ENCODE measurements at places on chromosomes 6 and 20.
A peak's percentile ranks its signal among the peaks of the same experiment; 100 is the strongest.

DNA sequence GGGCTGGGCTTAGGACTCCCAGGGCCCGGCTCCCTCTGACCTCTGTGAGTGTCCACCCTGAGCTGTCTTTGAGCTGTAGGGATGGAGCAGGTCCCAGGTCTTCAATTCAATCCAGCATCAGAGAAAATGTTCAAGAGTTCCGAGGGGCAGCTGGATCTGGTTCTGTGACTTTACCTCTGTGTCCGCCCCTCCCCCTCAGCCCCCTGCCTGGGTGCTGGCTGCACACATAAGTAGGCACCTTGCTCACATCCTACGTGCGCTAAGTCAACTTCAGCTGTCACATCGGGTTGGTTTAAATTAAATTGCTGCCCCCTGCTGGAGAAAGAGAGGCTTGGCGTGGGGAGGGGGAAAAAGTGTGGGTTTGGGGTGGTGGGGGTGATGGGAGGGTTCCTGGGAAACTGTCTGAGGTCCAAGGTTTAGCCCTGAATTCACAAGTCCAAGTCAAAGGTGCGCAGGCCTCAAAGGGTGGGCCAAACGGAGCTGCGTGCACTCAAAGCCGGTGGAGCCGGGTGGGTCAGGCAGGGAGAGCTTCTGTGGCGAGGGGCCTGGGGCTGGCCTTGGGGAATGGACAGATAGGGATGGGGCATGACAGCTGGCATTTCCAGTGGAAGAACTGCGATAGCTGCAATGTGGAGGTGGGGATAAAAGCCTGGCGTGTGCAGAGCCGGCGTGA lies 3.0 kb downstream of the WFDC5 start:
- no peak for DNase-seq

GRCh38 chr6:37938909-37939308 lies 119.4 kb downstream of the ZFAND3 start:
- DNase-seq: no peak

- no peak for DNase-seq
These were observed 77.5 kb upstream of the AKIRIN2 start for GRCh38 chr6:87779542-87779941.

DNA sequence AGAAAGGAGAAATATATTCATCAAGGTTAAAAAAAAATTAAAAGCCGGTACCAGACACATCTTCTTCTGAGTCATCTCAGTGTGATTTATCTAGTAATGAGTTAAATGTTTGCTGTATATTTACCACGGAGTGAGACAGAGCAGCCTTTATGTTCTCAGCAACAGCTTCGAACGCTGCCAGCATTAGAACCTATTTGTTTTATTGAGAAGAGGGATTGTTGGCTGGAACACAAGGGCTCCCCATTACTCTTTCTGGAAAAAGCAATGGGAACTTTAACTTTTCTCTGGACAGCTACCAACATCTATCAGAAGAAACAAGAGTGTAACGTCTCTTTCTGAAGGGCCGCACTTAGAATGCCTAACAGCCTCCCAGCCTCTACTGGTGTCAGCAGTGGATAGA lies 105.3 kb upstream of the TAB2 start:
- no peak for DNase-seq

DNA sequence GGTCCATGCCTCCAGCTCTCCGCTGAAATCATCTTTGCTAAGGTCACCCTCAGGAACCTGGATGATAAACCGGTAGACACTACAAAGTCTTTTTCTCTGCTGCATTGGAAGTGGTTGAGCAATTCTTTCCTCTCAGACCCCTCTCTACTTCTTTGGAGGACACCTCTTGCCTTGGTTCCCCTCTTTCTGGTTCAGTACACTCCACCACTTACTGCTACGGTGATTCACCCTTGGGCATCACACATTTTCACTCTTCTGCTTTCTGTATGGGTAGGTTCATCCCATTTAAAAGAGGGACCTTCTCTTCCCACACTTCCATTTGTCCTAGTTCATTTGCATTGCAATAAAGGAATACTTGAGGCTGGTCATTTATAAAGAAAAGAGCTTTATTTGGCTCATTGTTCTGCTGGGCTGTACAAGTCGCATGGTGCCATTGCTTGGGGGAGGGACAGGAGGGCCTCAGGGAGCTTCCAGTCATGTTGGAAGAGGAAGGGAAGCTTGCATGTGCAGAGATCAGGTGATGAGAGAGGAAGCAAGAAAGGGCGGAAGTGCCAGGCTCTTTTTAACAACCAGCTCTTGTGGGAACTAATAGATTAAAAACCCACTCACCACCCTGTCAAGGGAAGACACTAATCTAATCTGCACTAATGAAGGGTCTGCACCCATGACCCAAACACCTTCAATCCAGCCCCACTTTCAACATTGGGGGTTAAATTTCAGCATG lies 149.7 kb upstream of the TMEM170B start:
- DNase-seq: no peak

DNA sequence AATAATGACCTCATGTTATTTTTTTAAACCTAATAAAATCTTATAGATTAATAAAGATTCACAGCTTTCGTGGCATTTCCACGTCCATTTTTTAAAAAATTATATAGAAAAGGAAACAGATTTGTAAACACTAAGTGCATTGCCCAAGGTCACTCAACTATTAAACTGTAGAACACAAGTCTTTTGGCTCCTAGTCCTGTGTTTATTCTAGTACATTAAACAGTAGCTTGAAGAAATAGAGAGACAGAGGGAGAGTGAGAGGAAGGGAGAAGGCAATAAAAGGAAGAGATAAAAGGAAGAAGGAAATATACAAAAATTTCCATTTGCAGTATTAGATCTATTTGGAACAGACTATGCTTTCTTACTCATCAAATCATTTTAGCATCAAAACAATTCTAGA lies 586.7 kb upstream of the CITED2 start:
- no peak for DNase-seq

- DNase-seq: peak; percentile 29
These were observed 6.0 kb upstream of the TRIM26 start for GRCh38 chr6:30219244-30219643.

DNA sequence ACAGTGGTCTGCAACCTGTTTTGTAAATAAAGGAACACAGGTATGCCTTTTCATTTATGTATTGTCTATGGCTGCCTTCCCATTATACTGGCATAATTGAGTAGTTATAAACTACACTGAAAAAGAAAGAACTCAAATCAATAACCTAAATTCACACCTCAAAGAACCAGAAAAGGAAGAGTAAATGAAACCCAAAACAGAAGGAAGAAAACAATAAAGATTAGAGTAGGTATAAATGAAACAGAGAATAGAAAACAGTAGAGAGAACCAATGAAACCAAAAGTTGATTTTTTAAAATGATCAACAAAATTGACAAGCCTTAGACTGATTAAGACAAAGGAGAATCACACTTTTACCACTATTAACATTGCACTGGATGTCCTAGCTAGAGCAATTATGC lies 34.7 kb downstream of the FAM184A start:
- DNase-seq: no peak

DNA sequence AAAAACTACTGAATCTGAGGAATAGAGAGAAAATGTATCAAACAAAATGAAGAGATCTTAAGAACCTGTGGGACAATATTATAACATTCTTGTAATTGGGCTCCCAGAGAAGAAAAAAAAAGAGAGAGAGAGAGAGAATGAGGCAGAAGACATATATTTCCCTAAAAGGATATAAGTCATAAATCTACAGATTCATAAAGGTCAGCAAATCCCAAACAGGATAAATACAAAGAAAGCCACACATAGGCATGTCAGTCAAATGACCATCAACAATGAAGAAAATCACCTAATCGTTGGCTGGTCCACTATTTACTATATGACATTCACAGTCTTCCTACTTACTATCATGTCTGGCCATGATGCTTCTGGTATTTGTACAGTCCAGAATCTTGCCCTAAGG lies 190.3 kb downstream of the GMDS start:
- no peak for DNase-seq

- DNase-seq: no peak
These were observed 15.1 kb downstream of the PDE7B start for GRCh38 chr6:135866445-135867123.

- peak; percentile 60 for DNase-seq
These were observed 244.8 kb upstream of the TENT5A start for GRCh38 chr6:81997090-81997926.

GRCh38 chr20:4767084-4767483 lies 45.4 kb downstream of the PRND start:
- no peak for DNase-seq

DNA sequence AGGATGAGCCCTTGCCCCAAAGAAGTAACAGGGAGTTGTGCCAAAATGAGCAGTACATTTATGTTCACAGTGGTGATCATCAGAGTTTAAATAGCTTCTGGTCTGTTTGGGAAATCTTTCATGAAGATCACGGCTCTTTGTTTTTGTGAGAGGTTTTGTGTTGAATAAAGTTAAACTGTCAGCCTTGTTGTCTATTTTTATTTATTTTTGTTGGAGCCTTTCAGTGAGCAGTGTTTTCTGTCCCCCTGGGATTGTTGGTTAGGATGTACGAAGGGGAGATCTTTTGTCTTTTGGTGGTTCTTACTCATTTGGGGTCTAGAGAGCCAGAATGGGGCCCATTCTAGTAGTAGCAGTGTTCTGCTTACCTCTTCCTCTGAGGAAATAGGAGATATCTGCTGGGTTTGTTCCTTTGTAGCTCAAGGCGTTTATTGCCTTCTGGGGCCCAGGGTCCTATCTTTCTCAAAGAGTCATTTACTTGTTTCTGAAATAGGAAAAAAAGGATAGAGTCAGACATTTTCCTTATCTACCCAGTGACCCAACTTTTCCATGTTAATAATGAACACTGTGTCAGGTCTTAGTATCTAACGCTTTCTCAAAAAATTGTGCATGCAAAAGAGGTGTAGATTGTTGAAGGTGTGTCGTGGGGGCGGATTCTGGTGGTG lies 157.4 kb downstream of the JARID2 start:
- no peak for DNase-seq

DNA sequence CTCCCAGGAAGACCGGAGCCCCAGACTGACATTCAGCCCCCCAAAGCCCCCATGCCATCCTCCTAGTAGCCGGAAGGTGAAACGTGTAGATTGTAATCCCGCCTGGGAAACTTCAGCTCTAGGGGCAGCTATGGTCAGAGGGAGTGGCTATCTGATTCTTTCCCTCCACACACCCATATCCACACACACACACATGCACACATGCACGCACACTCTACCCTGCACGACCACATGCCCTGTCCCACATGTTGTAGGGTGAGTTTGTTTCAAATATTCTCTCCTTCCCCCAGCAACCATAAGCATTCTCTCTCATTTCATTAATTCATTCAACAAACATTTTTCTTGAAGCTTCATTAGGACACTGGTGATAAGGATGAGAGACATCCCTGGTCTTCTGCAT lies 42.2 kb downstream of the MAFB start:
- DNase-seq: no peak

GRCh38 chr6:124512431-124512830 lies 449.8 kb upstream of the RNF217 start:
- DNase-seq: no peak

GRCh38 chr6:91094806-91095475 lies 508.1 kb upstream of the MAP3K7 start:
- no peak for DNase-seq

DNA sequence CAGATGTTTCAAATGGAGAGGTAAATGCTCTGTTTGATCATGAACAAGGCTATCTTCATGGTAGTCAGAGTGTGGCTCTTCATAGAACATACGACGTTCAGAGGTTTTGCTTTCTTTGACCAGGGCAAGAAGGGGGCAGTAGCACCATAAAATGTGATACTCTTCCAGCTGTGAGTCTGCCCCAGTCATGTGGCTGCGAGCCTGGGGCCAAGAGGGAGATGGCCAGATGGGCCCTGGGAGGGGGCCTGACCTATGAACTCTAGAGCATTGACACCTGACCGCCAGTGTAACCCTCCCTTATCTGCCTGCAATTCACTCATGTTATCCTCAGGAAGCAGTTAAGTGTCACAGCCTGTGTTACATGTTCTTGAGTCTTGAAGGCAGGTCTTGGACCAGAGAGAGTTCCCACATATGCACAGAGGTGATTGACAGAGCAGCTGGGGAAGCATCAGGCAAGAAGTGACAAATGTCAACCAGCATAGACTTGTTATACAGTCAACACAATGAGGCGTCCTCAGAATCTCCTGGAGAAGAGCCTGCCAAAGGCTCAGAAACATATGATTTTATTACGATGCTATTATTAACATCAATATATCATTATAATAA lies 55.0 kb downstream of the SCML4 start:
- no peak for DNase-seq

- no peak for DNase-seq
These were observed 13.2 kb downstream of the STX7 start for GRCh38 chr6:132499757-132500156.

DNA sequence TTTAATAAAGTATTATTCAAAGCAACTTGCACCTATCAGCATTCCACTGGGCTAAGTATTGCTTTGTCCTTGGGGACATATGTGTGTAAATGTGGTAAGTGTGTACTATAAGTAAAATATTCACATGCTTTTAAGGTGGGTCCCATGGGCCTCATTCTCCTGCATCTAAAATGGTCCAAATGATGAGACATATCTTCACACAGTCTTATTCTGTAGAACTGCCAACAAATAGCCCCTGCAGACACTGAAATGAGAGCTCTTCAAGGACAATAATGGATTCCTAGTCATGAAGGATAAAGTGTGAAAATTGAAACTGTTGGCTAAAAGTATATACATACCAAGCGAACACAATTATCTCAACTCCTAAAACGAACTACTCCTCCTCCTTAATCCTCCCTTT lies 81.8 kb downstream of the SMLR1 start:
- no peak for DNase-seq

GRCh38 chr20:50038574-50038991 lies 55.8 kb downstream of the SNAI1 start:
- DNase-seq: no peak

DNA sequence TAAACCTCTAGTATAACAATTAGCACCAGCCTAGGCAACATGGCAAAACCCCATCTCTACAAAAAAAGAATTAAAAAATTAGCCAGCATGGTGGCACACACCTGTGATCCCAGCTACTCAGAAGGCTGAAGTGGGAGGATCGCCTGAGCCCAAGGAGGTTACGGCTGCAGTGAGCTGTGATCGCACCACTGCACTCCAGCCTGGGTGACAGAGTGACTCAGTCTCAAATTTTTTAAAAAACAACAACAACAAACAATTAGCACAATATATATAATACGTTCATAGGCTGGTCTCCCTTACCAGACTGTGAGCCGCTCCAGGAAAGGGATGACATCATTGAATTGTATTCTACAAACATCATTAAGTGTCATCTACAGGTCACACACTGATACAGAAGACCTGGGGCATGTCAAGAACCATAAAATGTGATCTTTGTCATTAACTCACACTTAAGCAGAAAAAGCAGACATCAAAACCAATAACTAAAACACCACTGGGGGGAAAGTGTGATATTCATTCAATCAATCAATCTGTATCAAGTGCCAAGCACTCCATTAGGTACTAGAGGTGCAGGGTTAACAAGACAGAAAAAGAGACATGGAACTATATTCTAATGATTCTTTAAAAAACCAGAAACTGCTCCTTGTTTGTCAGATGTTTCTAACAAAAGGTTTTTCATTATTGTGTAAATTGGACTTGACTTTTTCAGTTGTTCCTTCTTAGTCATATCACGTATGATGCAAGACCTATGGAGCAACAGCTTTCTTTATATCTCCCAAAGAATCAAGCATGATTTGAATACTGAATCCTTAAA lies 17.8 kb downstream of the MAP3K5 start:
- peak; percentile 36 for DNase-seq

Data from RWPE1 (cell line).